ENCODE measurements at places on chromosomes 12 and 14. TPM values are rescaled to one million over a fixed set of nuclear protein-coding genes. Genes with fewer than 3 reads are reported as not detected.

GLIPR1L1 gene
- not detected for total RNA-seq

DIO2 gene
- 35.0 TPM for total RNA-seq

DAO gene
- not detected for total RNA-seq

CLEC12A gene
- total RNA-seq, result 1.0 TPM

HOXC6 gene
- total RNA-seq, result 5.7 TPM

Data from PC-9 (cell line).